ENCODE measurements at places on chromosomes 5 and 9.

DNA sequence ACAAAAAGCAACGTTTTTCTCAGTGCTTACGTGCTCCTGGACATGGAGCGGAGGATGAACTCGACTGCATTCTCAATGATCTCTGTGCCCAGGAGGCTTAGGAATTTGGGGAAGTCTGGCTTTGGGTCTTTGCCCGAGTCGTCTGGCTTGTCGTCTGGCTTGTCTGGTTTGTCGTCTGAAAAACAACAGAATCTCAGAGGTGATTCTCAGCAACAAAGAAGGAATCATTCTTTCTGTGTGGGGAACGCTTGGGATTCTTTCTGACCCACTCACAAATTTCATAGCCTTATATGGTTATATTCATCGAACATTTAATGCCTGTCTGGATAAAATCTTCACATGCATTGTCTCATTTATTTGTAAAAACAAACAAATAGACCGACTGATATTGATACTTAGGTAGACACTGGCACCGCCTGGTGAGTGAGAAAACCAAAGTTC, 4.7 kb downstream of the C5orf46 start:
- no peak for DNase-seq

DNA sequence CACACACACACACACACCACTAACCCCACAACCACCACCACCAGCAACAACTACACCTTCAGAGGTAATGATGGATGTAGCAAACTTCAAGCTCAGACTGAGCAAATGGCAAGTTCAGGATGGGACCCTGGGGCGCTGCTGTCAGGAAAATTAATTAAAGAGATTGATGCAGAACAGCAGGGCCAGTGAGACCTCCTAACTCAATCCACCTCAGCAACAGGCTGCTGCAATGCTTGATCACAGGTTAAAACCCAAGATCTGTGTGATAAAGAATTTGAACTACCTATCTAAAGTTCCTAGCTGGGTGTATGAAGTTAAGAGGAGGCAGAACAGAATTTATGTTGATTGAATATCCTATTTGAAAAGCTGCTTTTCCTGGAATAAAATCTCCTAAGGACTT, 140.3 kb upstream of the FER start:
- DNase-seq = no peak

DNA sequence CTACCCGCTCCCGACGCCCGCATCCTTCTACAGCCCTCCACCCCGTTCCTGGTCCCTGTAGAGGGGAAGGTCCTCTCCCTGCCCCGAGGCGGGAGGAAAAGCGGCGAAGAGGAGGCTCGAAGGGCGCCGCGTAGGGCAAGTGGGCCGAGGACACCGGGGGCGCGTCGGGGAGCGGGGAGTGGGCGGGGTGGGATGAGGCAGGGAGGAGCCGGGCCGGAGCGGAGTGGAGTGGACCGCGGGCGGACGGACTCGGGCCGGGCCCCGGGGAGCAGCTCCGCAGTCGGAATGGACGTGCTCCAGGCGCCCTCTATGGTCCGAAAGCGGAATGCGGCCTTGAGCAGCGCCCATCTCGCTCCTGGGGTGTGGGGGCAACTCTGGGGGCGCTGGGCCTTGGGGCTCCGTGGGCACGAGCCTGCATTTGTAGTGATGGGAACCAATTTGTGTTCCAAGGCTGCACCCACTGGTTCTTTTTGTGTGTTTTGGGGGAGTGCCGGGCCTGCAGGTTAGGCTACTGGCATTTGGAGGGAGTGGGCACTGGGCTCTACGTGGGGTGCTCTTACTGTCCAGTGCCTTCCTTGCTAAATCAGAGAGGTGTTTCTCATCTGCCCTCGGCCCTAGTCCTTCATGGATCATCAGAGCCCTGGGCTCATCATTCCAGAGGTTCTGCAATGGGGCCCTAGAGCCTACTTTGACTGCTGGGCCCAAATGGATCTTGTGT, 7.3 kb downstream of the IRX1 start:
- DNase-seq = peak; percentile 16

DNA sequence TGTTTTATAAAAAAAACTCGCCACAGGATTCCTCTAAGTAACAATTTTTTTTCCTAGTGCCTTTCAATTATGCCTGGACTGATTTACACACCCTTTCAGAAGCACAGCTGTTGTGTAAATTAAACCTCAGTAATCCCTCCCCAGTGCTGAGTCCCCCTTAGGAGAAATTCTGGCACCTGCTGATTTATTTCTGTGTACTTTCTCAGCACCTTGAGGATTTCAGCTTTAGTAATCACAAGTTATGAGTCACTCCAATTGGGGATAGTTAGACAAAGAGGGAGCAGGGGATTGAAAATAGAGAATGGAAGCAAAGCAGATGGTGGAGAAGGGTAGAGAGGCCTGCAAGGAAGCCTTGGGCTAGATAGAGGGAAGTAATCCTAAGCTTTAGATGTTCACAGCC, 171.7 kb downstream of the TTLL11 start:
- peak; percentile 75 for DNase-seq

GRCh38 chr5:135596157-135596763, 17.5 kb upstream of the CXCL14 start:
- DNase-seq = no peak

- DNase-seq = peak; percentile 51
These were observed 735 bp upstream of the RPL26L1 start for GRCh38 chr5:172958331-172959046.

GRCh38 chr5:3031733-3032378, 280.4 kb upstream of the IRX2 start:
- no peak for DNase-seq

GRCh38 chr9:74554751-74555419, 57.8 kb downstream of the RORB start:
- no peak for DNase-seq

GRCh38 chr9:113626735-113627495, 163.4 kb downstream of the RGS3 start:
- DNase-seq = no peak

GRCh38 chr9:85740787-85741094, 1.0 kb downstream of the AGTPBP1 start:
- DNase-seq = no peak

DNA sequence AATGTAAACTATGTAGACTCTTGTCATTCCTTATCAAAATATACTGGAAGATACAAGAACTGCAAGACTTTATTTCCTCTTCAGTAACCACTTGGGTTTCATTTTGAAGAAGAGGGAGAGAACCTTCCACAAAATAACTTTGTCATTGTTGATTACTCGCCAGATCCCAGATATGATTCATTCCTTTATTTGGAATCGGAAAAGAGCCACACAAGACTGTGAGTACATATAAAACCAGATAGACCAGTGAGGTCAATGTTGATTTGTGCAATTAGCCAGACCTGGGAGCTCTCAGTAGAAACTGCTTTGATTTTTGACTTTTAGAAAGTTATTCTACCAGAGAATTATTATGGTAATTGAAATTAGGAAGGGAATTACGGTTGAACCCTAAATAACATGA, 146.1 kb downstream of the TMEM167A start:
- DNase-seq = no peak

DNA sequence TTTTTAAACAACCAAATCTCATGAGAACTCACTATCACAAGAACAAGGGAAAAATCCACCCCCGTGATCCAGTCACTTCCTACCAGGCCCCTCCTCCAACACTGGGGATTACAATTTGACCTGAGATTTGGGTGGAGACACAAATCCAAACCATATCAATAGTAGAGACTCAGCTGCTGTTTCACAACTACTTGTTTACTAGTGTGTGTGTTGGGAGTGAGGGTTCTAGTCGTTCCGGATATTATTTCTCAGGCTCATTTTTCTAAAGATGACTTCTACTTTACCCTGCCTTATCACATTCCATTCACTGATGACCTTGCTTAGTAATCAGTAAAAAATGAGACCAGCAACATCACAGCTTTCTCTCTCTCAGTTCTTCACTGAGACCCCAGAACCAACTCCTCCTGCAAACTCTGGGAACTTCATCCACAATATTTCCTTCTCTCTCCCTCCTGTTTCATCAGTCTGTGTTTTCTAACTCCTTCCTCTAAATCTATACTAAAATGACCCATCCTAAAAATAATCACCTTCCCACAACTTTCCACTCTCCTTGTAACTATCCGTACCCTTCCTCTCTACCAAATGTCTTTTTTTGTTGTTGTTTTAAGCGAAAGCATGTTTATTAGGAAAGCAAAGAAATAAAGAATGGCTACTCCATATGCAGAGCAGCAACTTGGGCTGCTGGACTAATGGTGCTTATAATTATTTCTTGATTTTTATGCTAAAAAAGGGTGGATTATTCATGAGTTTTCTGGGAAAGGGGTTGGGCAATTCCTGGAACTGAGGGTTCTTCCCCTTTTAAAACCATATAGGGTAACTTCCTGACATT, 121.5 kb upstream of the SPRY4 start:
- no peak for DNase-seq

DNA sequence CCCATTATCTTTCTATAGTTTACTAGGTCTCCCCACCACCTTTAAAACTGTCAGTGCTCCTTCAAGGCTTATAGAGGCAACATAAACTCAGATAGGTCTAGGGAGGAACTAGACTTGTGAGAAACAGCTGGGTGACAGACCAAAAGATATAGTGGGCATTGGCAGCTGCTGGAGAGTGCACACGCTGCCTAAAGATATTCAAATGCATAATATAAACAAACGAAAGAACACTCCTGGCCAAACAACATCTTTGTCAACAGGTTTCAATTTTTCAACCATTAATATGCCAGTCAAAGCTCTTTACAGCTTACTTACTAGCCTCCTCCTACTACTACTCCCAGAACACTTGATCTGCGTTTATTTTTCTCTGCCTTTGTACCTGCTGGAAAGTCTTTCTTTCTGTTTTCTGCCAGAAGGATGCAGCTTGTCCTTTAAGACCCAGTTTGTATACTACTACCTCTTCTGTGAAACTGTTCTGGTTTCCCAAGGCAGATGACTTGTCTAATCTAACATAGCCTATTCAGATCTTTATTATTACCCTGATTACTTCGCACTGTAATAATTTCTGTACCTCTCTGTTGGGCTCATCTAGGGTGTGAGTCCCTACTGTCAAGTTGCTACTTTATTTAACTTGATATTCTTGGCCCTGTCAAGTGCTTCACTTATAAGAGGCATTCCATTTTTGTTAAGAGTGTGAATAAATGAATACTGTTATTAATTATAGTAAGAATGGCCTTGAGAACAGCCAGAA, 14.3 kb downstream of the KDM3B start:
- no peak for DNase-seq

GRCh38 chr5:97538912-97539311, 355.9 kb upstream of the RIOK2 start:
- no peak for DNase-seq
